ENCODE measurements at places on chromosomes 7 and 10. TPM values are rescaled to one million over a fixed set of nuclear protein-coding genes. Genes with fewer than 3 reads are reported as not detected.

The ALOX5 gene
- 10.8 TPM for total RNA-seq

DNA sequence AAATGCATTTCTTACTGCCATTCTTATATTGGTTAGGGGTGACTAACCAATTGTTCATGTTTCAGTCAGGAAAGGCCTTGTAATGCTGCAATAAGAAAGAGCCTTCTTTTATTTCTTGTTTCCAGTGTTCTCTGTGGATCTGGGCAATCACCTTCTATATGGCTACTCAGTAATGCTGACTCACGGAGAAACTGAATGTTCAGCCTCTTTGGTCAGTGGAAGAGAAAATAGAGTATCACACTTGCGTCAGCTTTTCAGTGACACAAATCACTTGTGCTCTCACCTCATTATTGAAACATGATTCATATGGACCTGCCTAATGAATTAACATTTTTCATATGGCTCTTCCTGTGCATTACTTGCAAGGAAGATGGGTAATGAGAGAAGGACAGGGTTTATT is 243.9 kb upstream of the POT1 start:
- no peaks in the 10 kb centered on the region for H3K36me3 ChIP-seq
- DNase-seq = no peak
- H3K4me1 ChIP-seq = no peaks in the 10 kb centered on the region
- H3K27ac ChIP-seq = no peak overlapping the region
- H3K4me3 ChIP-seq = no peak overlapping the region

GRCh38 chr10:69665474-69666320 is 35.6 kb downstream of the FAM241B start:
- no peaks in the 10 kb centered on the region for H3K36me3 ChIP-seq
- H3K4me1 ChIP-seq = no peaks in the 10 kb centered on the region
- H3K27ac ChIP-seq = no peak overlapping the region
- no peak overlapping the region for H3K4me3 ChIP-seq

DNA sequence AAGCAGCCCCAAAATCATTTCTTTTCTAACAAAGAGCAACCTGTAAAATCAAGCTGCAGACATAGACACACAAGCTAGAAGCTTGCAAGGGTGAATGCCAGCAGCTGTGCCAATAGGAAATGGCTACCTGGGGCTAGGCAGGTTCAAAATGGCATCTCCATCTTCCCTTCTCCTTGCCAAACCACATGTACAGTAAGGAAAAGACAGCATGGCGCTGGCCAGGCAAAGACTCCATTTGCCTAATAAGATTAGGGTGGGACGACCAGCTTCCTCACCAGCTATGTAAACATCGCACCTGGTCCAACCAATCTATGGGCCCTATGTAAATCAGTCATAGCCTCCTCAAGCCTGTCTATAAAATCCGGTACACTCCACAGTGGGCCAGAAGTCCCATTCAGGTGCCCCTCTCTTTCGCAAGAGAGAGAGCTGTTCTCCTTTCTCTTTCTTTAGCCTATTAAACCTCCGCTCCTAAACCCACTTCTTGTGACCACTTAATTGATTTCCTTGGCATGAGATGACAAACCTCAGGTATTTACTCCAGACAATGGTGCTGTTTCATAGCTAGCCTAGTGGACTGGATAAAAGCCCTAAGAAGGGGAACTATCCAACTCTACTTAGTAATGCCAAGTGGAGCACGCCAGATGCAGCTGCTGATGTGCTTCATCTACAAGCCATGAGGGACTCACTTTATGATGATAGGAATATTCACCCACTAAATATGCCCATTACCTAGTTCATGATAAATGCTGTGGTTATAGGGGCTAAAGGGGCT is 44.1 kb downstream of the HTR7 start:
- H3K27me3 ChIP-seq = no peaks in the 10 kb centered on the region
- H3K36me3 ChIP-seq = no peaks in the 10 kb centered on the region
- no peak overlapping the region for H3K27ac ChIP-seq

The RNF148 gene
- total RNA-seq = 0.46 TPM

GRCh38 chr7:105808703-105809590 is 67.5 kb downstream of the ATXN7L1 start:
- H3K4me1 ChIP-seq = peaks cover 9% of the 10 kb centered on the region
- no peak overlapping the region for H3K27ac ChIP-seq
- no peaks in the 10 kb centered on the region for H3K27me3 ChIP-seq

The SPAM1 gene
- total RNA-seq = not detected

Data from gastrocnemius medialis (tissue), 4 donors.